Stimulated activated CD4-positive, alpha-beta T cell treated with anti-CD3 and anti-CD28 coated beads, Interleukin-1b, Interleukin-23, amount 100 ng/mL, for 1 hour (primary cell): ENCODE measurements at places on chromosomes 2 and 18.

DNA sequence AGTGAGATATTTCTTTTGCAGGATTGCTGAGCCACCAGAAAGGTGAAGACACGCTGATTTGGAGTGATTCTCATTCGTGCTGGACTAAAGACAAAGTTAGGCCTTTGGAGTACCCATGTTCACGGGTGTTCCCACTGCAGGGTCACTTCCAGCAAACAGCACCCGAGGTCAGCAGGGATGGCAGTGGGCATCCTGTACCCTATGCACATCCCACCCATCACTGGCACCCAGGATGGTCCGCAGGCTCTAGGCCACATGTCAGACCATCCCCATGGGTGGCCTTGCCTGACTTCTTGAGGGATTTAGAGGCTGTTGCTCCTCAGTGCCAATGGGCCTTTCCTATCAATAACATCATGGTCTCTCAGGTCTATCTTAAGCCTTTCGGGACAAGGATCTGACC is 39.3 kb upstream of the TMEM17 start:
- DNase-seq, result no peak

DNA sequence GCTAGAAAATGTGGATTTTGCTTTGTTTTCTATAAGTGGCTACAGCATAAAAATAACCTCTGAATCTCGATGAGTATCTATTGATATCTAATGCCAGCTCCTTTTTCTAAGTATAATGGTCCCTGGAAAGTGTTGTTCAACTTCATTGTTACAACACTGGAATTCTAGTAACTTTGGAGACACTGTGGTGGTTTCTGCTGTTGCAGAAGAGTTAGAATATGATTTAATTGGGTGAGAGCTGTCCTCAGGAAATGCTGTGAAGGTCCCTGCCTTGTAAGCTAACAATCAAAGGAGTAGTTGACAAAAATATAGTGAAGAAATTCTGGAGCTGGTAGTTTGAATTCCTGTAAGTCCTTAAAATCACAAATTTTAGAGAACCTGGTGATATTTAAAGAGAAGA is 62.1 kb downstream of the C18orf63 start:
- no peak for DNase-seq

DNA sequence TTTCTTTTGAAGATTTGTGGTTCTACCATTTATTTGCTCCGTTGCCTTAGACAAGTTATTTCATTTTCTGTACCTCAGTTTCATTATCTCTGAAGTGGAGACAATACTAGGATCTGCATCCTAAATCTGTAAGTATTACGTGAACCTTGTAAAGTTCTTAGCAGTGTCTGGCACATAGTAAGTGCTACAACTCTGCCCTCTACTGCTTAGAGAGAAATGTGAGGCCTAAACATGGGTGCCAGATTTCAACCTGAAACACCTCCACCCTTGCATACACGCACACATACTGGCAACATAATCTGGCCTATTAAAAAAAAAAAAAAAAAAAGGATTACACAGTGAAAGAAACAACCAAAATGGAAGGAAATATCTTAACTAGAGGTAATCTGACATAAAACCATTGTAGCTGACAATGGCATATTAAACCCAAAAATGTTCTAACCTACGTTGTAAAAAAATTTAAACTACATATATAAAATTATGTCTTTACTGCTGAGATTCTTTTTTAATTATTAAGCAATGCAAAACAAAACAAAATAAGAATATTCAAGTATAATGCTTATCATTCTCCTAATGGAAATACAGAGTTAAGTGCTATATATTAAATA is 132.6 kb downstream of the MAP2 start:
- no peak for DNase-seq

GRCh38 chr2:111945444-111946293 is 47.3 kb downstream of the MERTK start:
- no peak for DNase-seq

GRCh38 chr2:203734276-203734983 is 28.0 kb downstream of the CD28 start:
- no peak for DNase-seq

GRCh38 chr2:215692387-215693079 is 256.7 kb upstream of the FN1 start:
- DNase-seq, result no peak

DNA sequence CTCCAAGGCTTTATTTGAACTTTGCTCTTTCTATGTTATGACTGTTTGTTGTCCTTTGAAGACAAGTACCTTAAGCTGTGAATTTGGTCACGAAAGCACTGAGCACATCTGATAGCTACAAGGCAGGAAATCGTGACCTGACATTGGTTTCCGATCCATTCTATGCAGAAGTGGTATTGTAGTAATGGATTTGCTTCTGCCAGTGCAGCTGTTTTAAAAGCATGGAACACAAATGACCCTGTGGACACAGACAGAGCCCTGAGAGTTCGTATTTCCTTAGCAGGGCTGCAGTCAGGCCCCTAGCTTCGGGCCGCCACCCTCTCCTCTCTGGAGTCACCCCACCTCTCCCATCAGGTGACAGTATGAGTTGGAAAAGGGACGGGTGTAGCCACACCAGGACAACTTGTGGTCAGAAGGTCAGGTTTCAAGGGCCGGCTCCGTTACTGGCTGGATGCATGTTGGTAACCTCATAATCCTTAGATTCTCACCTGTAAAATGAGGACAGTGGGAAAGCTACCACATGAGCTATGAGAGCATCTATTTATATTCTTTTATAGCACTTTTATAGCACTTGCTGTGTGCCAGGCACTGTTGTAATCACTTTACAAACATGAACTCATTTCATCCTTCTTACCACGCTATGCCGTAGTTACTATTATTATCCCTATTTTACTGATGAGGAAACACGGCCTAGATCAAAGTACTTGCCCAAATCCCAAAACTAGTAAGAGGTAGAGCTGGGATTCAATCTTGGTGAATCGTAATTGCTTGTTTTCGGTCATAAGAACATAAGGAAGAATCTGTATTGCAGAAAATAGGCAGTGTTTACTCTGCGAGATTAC is 70.2 kb downstream of the SPATS2L start:
- DNase-seq, result no peak

DNA sequence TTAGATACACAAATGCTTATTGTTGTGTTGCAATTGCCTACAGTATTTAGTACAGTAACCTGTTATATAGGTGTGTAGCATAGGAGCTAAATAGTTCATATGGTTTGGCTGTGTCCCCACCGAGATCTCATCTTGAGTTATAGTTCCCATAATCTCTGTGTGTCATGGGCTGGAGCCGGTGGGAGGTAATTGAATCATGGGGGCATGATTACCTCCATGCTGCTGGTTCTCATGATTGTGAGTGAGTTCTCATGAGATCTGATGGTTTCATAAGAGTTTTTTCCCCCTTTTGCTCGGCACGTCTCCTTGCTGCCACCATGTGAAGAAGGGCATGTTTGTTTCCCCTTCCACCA is 190.5 kb upstream of the SESTD1 start:
- no peak for DNase-seq
